Neural progenitor cell (in vitro differentiated cells): ENCODE measurements at places on chromosomes 3 and 15. TPM values are rescaled to one million over a fixed set of nuclear protein-coding genes. Genes with fewer than 3 reads are reported as not detected.

Gene MITF
- 0.09 TPM in 1 of 2 replicates, not detected in the other for total RNA-seq

Gene TRIM42
- total RNA-seq = not detected in 2 replicates

Gene RNF13
- 23.2 and 45.2 TPM in 2 replicates for total RNA-seq

Gene SLCO3A1
- total RNA-seq = 4.8 and 6.6 TPM in 2 replicates

Gene INO80
- total RNA-seq = 14.8 and 25.4 TPM in 2 replicates

Gene HMG20A
- total RNA-seq = 64.5 and 75.6 TPM in 2 replicates

- H3K27ac ChIP-seq = peak overlapping the region; percentile 54
- DNase-seq = peak; percentile 8
- H3K4me1 ChIP-seq = peaks cover 29% of the 10 kb centered on the region
- no peaks in the 10 kb centered on the region for H3K27me3 ChIP-seq
- no peak overlapping the region for H3K4me3 ChIP-seq
Observed at GRCh38 chr3:181948286-181948685, 236.6 kb downstream of the SOX2 start.

DNA sequence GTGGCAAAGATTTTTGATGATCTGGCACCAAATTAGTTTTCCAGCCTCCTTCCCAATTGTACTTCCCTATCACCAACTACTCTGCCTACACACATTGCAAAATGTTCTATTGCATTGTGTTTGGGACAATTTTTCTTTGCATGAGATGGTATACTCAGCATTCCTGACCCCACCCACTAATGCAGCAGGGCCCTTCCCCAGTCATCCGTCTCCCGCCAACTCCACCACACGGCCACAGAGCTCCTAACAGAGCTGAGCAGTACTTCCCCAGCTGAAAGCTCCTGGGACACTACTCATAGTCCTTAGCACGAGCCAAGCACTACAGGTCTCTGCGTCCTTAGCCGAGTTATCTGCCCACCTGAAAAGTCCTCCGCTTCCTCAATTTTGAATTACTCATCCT is 34.2 kb downstream of the TXNRD3 start:
- no peaks in the 10 kb centered on the region for H3K36me3 ChIP-seq
- no peak for DNase-seq
- no peaks in the 10 kb centered on the region for H3K4me1 ChIP-seq
- no peak overlapping the region for H3K4me3 ChIP-seq
- H3K27ac ChIP-seq = no peak overlapping the region

- H3K27ac ChIP-seq = no peak overlapping the region
- H3K4me3 ChIP-seq = no peak overlapping the region
- H3K36me3 ChIP-seq = no peaks in the 10 kb centered on the region
- H3K27me3 ChIP-seq = no peaks in the 10 kb centered on the region
Observed at GRCh38 chr3:143389388-143389787, 269.8 kb downstream of the CHST2 start.

GRCh38 chr3:66592016-66592761 is 91.4 kb upstream of the LRIG1 start:
- peaks cover 50% of the 10 kb centered on the region for H3K4me1 ChIP-seq
- no peaks in the 10 kb centered on the region for H3K36me3 ChIP-seq
- H3K4me3 ChIP-seq = peak overlapping the region; percentile 40
- H3K27me3 ChIP-seq = no peaks in the 10 kb centered on the region
- peak; percentile 74 for DNase-seq

- peaks cover 2% of the 10 kb centered on the region for H3K36me3 ChIP-seq
- no peak for DNase-seq
- peak overlapping the region; percentile 80 for H3K27ac ChIP-seq
- peaks cover 4% of the 10 kb centered on the region for H3K4me1 ChIP-seq
Observed at GRCh38 chr15:40755812-40756208, 756 bp upstream of the RMDN3 start.

- H3K27ac ChIP-seq = peak overlapping the region; percentile 63
- H3K4me1 ChIP-seq = peaks cover 61% of the 10 kb centered on the region
- H3K36me3 ChIP-seq = no peaks in the 10 kb centered on the region
- peak overlapping the region; percentile 8 for H3K4me3 ChIP-seq
- H3K27me3 ChIP-seq = no peaks in the 10 kb centered on the region
Observed at GRCh38 chr15:57213862-57214261, 162.4 kb upstream of the CGNL1 start.

DNA sequence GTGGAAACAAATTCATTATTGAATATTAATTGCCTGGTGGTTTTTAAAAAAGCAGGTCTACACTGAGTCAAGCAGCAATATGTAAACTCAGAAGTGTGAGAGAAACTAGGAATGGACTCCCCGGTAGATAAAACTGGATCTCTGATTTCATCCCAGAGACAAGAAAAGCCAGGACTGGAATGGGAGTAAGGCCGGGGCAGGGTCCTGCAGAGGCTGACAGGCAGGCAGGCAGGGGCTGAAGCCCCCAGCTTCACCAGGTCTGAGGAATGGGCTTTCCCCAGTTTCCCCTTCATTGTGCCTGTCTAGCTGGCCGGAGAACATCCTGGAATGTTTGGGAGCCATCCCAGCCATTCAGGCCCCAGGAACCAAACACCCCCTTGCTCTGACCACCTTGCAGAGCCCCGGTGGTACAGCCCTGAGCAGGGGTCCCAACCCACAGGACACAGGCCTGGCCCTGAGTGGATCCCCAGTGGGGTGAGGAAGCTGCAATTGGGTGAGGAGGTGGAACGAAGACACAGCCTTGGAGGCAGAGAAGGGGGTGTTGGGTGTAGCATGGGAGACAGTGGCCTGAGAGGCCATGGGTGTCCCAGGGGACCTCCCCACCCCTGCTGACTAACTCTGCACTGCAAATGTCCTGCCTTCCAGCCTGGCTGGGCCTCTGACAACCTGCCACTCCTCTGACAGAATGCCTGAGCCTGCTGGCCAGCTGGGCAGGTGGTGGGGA is 31.7 kb upstream of the XYLB start:
- no peaks in the 10 kb centered on the region for H3K27me3 ChIP-seq
- no peak overlapping the region for H3K27ac ChIP-seq
- peaks cover 17% of the 10 kb centered on the region for H3K4me1 ChIP-seq

GRCh38 chr3:136209921-136210320 is 13.8 kb upstream of the MSL2 start:
- H3K27me3 ChIP-seq = no peaks in the 10 kb centered on the region
- no peaks in the 10 kb centered on the region for H3K4me1 ChIP-seq
- H3K4me3 ChIP-seq = no peak overlapping the region
- no peak for DNase-seq
- H3K36me3 ChIP-seq = no peaks in the 10 kb centered on the region

- H3K27ac ChIP-seq = no peak overlapping the region
- H3K27me3 ChIP-seq = no peaks in the 10 kb centered on the region
- DNase-seq = no peak
- H3K4me3 ChIP-seq = no peak overlapping the region
Observed at GRCh38 chr15:65182538-65182937, 2.6 kb downstream of the CLPX start.

- peaks cover 16% of the 10 kb centered on the region for H3K4me1 ChIP-seq
- no peak overlapping the region for H3K27ac ChIP-seq
- DNase-seq = peak; percentile 9
- no peaks in the 10 kb centered on the region for H3K36me3 ChIP-seq
- no peaks in the 10 kb centered on the region for H3K27me3 ChIP-seq
Observed at GRCh38 chr15:47983533-47983932, 137.3 kb upstream of the SLC24A5 start.

GRCh38 chr3:115761927-115762305 is 138.6 kb downstream of the GAP43 start:
- H3K4me1 ChIP-seq = peaks cover 9% of the 10 kb centered on the region
- no peak for DNase-seq
- no peaks in the 10 kb centered on the region for H3K27me3 ChIP-seq
- H3K36me3 ChIP-seq = no peaks in the 10 kb centered on the region
- H3K27ac ChIP-seq = no peak overlapping the region

- H3K27ac ChIP-seq = no peak overlapping the region
- H3K27me3 ChIP-seq = no peaks in the 10 kb centered on the region
- H3K4me3 ChIP-seq = no peak overlapping the region
- peak; percentile 66 for DNase-seq
Observed at GRCh38 chr3:192812743-192813383, 85.5 kb upstream of the FGF12 start.

- peaks cover 55% of the 10 kb centered on the region for H3K4me1 ChIP-seq
- H3K27ac ChIP-seq = no peak overlapping the region
- no peak overlapping the region for H3K4me3 ChIP-seq
- no peak for DNase-seq
- H3K27me3 ChIP-seq = no peaks in the 10 kb centered on the region
Observed at GRCh38 chr3:177104299-177104992, 92.8 kb downstream of the TBL1XR1 start.

DNA sequence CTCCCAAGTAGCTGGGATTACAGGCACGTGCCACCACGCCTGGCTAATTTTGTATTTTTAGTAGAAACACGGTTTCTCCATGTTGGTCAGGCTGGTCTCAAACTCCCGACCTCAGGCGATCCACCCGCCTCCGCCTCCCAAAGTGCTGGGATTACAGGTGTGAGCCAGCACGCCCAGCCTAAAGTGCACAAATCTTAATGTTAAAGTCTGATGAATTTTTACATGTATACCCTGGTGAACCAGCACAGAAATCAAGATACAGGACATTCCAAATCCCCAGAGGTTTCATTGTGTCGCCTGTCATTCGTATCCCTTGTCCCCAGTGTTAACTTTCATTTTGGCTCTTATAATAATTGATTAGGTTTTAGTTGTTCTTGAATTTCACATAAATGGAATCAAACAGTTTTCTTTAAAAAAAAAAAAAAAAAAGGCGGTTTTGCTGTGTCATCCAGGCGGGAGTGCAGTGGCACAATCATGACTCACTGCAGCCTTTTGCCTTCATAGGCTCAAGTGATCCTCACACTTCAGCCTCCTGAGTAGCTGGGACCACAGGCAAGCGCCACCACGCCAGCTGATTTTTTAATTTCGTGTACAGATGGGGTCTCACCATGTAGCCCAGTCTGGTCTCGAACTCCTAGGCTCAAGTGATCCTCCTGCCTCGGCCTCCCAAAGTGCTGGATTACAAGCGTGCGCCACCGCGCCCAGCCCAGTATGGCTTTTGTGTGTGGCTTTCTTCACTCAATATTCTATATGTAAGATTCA is 1.5 kb upstream of the TM4SF19 start:
- DNase-seq = no peak
- no peaks in the 10 kb centered on the region for H3K36me3 ChIP-seq
- H3K27ac ChIP-seq = no peak overlapping the region
- H3K27me3 ChIP-seq = no peaks in the 10 kb centered on the region

- peaks cover 12% of the 10 kb centered on the region for H3K4me1 ChIP-seq
- H3K36me3 ChIP-seq = no peaks in the 10 kb centered on the region
- no peak for DNase-seq
- no peak overlapping the region for H3K27ac ChIP-seq
- H3K4me3 ChIP-seq = no peak overlapping the region
Observed at GRCh38 chr3:129016720-129017483, 15.8 kb downstream of the EFCC1 start.

DNA sequence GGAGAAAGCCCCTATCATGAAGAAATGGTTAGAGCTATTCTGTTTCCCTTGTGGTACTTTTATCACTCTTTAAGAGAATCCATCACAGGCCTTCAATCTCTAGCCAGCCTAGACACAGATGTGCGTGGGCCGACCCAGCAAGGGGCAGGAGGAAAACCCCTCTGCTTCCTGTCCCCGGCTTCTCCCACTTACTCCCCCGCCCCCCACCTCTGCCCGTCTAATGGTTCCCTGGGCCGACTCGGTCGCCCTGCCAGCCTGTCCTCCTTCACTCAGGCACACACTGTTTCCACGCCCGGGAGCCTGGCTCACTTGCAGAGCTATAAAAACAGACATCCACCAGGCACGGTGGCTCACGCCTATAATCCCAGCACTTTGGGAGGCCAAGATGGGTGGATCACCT is 58.3 kb upstream of the TFRC start:
- no peaks in the 10 kb centered on the region for H3K4me1 ChIP-seq
- H3K27me3 ChIP-seq = no peaks in the 10 kb centered on the region
- DNase-seq = no peak
- H3K27ac ChIP-seq = no peak overlapping the region
- H3K4me3 ChIP-seq = no peak overlapping the region

DNA sequence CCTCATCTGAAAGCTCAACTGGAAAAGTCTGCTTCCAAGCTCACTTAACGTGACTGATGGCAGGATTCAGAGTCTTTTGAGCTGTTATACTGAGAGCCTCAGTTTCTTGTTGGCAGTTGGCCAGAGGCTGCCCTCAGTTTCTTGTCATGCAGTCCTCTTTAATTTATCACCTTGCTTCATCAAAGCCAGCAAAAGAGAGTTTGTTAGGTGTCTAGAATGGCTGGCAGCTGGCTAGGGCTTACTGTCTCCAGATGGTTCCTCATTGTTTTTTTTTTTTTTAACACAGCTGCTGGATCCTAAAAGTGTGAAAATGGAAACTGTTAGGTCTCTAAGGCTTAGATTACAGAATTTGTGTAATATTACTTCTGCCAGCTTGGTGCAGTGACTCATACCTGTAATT is 310.6 kb downstream of the PDCD6IP start:
- no peak overlapping the region for H3K4me3 ChIP-seq
- no peaks in the 10 kb centered on the region for H3K27me3 ChIP-seq
- H3K27ac ChIP-seq = no peak overlapping the region
- no peak for DNase-seq
- H3K36me3 ChIP-seq = no peaks in the 10 kb centered on the region

DNA sequence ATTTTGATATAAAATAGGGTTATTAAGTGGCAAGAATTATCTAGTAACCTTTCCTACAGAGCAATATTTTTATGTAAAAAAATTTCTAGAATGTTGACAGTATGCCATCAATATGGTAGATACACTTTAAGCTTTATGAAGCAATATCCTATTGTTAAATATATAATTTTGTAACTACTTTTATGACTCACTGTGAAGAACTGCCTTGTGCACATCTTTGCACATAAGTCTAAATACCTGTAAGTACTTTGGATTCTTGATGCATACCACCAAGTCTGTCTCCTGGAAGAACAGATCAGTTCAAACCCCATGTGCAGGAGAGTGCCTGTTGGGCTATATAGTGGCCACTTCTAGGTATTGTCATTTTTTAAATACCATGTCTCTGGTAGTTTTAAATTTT is 205.7 kb upstream of the EIF1B start:
- no peaks in the 10 kb centered on the region for H3K36me3 ChIP-seq
- H3K27me3 ChIP-seq = no peaks in the 10 kb centered on the region
- H3K4me1 ChIP-seq = peaks cover 6% of the 10 kb centered on the region
- H3K27ac ChIP-seq = no peak overlapping the region

DNA sequence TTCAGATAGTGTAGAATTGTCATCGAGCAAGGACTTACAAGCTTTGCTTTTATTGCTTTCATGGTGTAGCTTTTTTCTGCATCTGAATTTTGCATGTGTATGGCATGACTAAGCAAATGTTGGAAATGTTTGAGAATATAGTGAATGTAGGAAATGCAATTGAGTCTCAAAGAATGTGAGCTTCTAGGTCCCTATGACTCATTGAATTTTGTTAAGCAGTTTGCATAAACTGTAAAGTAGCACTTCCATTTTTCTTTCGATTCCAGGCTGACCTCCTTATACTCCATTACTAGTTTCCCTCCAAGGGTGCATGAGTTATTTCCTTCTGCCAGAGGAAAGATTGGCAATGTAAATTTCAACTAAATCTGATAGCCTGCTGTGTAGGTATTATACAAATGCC is 619.2 kb downstream of the DIPK2A start:
- no peak for DNase-seq
- no peaks in the 10 kb centered on the region for H3K36me3 ChIP-seq
- H3K4me1 ChIP-seq = no peaks in the 10 kb centered on the region
- no peaks in the 10 kb centered on the region for H3K27me3 ChIP-seq
- no peak overlapping the region for H3K4me3 ChIP-seq
